ENCODE measurements at places on chromosomes 6 and 20. TPM values are rescaled to one million over a fixed set of nuclear protein-coding genes. Genes with fewer than 3 reads are reported as not detected.

SLC22A2 gene
- polyA plus RNA-seq, result not detected

TPD52L1 gene
- 12.3 TPM for polyA plus RNA-seq

JAG1 gene
- 0.98 TPM for polyA plus RNA-seq

HLA-DRA gene
- polyA plus RNA-seq, result 2.0 TPM

SLC17A9 gene
- polyA plus RNA-seq, result 23.2 TPM

HLA-DOA gene
- polyA plus RNA-seq, result not detected

FLRT3 gene
- 2.4 TPM for polyA plus RNA-seq

HLA-DPB1 gene
- 18.9 TPM for polyA plus RNA-seq

DNA sequence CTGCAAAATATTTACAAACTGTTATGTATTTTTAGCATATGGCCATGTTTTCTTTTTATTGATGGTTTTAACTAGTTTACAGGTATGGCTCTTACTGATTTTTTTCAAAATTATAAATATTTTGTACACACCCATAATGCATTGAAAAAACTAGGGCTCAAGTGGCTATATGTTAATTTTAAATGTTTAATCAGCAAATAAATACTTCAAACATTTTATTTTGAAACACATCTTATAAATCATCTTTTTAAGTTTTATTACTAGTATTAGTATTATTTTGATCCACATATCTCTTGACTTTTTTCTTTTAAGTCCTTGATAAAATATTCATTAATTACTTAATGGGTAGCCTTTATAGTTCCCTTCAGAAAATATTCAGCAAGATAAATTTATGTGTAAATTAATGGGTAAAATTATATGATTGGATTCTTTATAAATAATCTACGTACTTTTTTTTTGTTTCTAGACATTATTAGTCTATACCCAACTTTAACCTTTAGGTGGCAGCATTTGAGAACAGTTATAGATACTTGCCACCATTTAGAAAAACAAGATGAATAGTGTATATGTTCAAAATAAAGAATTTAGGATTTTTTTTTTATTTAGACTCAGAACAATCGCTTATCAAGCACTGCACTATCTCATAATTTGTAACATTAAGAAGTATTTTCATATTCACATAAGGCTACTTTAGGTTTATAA lies 241.9 kb downstream of the ADGRB3 start:
- DNase-seq, result peak; percentile 43

- DNase-seq, result peak; percentile 9
Measured at GRCh38 chr20:24164360-24164759, 175.8 kb upstream of the GGTLC1 start.

DNA sequence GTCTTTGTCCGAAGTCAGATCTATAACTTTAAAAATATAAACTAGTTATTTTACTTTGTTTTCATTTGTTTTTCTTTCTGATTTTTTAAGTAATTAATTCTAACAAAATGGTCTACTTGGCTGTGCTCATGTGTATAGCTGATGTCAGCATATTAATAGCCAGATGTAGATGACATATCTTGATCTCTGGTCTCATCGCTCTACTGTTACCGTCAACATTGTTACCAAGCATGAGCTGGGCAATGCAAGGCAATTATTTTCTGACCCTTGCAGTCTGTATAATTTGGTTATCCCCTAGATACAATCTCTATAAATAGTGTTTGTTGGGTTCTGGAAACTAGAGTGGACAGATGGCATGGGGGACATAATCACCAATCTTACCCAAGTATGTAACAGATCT lies 151.6 kb upstream of the PTPRK start:
- no peak for DNase-seq

GRCh38 chr6:114428341-114428740 lies 85.5 kb upstream of the HS3ST5 start:
- DNase-seq, result no peak

DNA sequence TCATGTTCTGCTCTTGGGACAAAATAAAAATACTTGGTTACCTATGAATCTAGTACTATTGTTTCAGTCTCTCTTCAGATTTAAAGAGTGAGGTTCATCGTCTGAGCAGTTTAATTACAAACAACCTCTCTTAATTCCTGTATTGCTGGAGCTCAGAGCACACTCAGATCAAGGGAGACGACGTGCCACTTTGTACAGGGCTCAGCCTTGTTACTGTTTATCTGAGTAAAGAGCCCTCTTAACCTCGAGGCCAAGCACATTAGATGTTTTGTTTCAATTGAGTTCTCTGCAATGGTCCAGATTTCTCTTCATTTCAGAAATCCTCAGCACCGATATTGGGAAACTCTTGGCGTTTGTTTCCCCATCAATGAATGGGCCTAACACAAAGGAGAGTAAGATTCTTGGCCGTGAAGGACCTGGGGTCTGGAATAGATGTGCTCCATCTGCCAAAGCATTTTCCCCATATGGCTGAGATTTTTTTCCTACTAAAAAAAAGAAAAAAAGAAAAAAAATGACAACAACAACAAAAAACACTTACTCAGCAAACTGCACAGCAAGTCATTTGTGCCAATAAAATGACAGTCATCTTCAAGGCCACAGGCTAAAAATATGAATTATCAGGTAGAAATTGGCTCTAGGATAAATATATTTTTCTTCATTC lies 82.6 kb upstream of the CCN6 start:
- no peak for DNase-seq

DNA sequence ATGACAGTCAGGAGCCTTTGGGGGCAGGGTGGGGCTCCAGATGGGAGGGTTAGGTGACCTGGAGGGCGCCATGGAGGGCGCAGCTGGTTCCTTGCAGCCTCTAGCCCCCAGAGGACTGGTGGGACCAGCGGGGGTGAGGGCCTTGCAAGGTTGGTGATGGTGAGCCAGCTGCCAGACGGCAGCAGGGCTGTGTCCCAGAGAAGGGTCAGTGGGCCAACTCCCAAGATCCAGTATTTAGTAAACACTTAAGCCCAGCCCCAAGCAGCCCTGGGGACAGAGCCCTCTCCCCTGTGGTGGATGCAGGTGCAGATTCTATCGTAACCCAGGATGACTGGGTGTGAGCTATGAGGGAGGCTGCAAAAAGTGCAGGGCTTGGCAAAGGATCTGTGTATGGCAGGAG lies 201.5 kb upstream of the RNF24 start:
- no peak for DNase-seq

- DNase-seq, result no peak
Measured at GRCh38 chr20:36540551-36541211, 638 bp upstream of the MYL9 start.

GRCh38 chr20:12750221-12750620 lies 258.6 kb upstream of the SPTLC3 start:
- DNase-seq, result no peak

DNA sequence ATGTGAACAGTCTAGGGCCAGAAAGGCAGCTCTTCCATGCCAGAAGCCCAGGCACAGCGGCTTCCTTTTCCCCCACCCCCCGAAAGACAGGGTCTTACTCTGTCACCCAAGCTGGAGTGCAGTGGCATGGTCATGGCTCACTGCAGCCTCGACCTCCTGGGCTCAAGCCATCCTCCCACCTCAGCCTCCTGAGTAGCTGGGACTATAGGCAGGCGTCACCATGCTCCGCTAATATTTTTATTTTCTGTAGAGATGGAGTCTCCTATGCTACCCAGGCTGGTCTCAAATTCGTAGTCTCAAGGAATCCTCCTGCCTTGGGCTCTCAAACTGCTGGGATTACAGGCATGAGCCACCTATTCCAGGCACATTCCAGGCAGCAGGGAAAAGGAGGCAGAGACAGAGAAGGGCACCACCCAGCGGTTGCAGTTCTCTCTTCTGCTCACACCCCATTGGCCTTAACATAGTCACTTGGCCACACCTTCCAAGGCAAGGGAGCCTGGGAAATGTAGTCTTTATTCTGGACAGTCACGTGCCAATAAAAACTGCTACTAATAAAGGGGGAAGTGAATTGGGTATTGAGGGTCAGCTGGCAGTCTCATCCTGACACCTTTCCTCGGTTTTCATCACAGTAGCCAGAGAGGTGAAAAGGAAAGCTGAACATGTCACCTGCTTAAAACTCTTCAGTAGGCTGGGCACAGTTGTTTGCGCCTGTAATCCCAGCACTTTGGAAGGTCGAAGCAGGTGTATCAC lies 205.9 kb downstream of the ZMYND8 start:
- peak; percentile 85 for DNase-seq

- DNase-seq, result no peak
Measured at GRCh38 chr6:147869201-147869600, 360.7 kb downstream of the SAMD5 start.

DNA sequence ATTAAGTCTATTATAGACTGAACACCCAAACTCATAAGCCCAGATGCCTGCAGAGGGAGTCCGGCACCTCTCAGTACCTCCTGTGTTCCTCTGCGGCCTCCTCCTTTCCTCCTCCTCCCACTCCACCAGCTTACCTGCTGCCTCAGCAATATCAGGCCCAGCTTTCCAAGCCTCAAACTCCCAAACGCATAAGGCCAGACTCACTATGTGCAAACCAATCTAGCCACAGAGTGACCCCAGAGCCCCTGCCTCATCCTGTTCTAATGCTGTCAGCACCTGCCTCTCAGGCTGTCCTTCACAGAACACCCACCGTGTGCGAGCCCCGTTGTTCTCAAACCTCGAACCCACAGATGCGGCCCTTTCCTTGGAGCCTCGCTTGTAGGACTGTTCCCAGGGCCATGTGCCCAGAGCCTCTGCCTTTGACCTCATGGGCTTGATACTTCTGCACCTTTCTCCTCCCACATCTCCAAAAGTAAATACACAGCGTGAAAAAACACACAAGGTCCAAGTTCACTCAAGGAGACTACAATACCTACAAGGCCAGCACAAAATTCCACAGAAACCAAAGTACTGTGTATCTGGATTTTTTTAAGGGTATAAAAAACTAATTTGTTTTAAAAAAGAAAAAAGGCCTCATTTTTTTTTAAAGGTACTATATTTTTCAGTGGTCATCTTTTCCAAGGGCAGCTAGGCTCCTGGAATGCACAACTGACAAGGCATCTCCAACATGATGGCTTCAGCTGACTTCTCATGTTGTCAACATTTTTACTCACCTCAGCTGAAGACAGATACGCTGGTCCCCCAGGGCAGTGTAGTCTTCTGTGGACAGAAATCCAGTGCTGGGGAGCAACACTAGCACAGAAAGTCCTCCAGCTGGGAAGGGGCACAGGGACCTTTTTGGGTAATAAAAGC lies 52.3 kb downstream of the ABHD12 start:
- no peak for DNase-seq

DNA sequence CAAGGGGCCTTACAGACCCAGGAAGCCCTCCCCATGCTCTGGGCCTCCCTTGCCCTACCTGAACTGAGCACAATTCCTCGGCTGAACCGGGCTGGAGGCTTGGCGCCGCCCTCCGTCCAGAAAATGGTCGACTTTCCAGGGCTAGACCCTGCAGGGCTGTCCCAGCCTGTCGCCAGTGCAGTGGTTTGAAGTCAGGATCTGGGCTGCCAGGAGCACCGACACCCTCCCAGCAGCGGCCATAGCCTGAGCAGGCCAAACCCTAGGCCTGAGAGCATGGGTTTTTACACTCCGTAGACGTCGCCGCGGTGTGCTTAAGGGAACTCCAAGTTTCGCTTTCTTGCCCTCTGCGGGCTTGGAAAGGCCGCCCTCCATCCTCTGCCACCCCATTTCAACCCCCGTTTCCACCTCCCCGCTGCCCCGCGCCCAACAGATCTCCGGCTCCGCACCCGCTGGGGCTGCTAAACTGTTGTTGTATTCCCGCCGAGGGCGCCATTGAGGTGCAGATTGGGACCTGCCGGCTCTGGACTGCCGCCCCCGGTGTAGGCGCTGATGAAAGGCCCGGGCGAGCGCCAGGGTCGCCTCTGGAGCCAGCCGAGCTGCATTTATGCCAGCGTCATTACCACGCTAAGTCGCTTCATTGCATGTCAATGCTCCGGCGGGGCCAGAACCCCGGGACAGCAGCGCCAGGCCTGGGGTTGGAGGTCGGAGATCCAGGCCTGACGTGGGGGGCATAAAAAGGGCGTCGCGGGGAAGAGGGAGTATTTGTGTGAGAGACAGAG lies 2.2 kb upstream of the TFAP2A start:
- DNase-seq, result no peak

DNA sequence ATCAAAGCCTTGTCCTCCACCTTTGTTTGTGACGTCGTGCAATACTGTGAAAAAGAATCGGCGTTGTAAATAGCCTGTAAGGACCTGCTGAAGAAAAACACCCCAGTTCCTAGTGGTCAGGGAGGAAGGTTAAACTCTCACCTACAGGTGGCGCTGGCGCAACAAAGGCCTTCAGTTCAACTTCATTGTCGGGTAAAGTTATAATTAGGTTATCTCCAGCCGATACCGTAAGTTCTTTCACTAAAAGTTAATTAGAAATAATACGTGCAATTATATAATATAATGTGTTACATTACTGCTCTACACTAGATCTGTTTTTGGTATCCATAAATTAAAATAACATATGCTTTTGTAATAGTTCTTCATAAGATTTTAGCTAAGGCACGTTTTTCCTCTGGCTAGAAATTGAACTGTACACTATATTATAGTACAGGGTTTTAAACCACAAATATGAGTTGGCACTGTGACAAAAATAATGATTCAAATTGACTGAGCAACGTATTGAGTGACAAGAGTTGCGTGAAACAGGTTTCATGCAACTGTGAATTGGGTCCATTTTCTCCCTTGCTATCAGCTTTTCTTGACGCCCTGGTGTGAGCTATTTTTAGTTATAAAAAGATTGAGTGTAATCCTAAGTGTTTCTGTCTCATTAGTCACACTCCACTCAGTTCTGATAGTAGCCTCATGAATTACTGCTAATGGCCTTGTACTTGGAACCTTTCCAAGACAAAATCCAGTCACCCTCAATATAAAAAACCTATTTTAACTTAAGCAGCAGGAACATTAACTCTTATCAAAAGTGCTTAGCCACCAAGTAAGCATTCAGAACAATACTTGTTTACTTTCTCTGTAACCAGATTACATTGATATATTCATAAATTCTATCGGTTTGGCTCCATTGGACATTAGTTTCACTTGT lies 62.3 kb downstream of the KIAA0319 start:
- DNase-seq, result peak; percentile 74

- no peak for DNase-seq
Measured at GRCh38 chr6:34044945-34045595, 100.8 kb downstream of the GRM4 start.

All from GM23248 (cell line).